ENCODE measurements at places on chromosomes 4 and X. TPM values are rescaled to one million over a fixed set of nuclear protein-coding genes. Genes with fewer than 3 reads are reported as not detected.

The CFP gene
- total RNA-seq = 0.06 TPM

The BCORL1 gene
- total RNA-seq = 8.4 TPM

The GPR173 gene
- 2.6 TPM for total RNA-seq

The NOP14 gene
- 25.5 TPM for total RNA-seq

The BEND2 gene
- total RNA-seq = not detected

The ATP2B3 gene
- not detected for total RNA-seq

The MMRN1 gene
- total RNA-seq = 0.83 TPM

The MAGEA11 gene
- total RNA-seq = not detected

The TBC1D19 gene
- total RNA-seq = 8.0 TPM

The FAM9B gene
- total RNA-seq = not detected

The ASB12 gene
- not detected for total RNA-seq

The ANKRD50 gene
- total RNA-seq = 13.8 TPM

The RPS6KA6 gene
- 5.8 TPM for total RNA-seq

The USP17L19 gene
- total RNA-seq = not detected

The MPC1L gene
- not detected for total RNA-seq

The NAP1L3 gene
- 4.7 TPM for total RNA-seq

The GSX2 gene
- not detected for total RNA-seq

The REELD1 gene
- not detected for total RNA-seq

The WAS gene
- total RNA-seq = 1.1 TPM

The SERPINA7 gene
- not detected for total RNA-seq

The ADAMTS3 gene
- 2.9 TPM for total RNA-seq

The OTC gene
- not detected for total RNA-seq

The GPR82 gene
- total RNA-seq = not detected

The CD38 gene
- 0.12 TPM for total RNA-seq
